ENCODE measurements at places on chromosomes 1 and 21.

GRCh38 chr21:42862774-42863503 lies 16.4 kb downstream of the WDR4 start:
- DNase-seq = no peak

DNA sequence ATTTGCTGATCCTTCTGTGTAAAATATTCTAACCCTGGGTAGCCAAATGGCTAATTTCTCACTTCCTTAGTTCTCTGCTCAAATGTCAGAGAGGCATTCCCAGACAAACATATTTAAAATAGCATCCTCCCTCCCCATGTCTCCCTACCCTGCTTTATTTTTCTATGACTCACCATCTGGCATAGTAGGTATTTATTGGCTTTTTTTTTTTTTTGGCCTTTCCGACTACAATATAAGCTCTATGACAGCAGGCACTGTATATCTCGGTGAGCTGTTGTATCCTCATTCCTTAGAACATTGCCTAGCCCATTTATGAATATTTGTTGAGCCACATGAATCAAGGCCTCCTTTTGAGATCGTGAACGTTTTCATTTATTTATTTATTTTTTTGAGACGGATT lies 1.5 kb upstream of the NEK7 start:
- no peak for DNase-seq

GRCh38 chr21:32333953-32334673 lies 35.5 kb downstream of the MRAP start:
- DNase-seq = no peak

- DNase-seq = no peak
These were observed 1600.0 kb downstream of the BRINP3 start for GRCh38 chr1:188877668-188878067.

GRCh38 chr1:39876144-39876543 lies 7.2 kb downstream of the TRIT1 start:
- peak; percentile 56 for DNase-seq

- DNase-seq = no peak
These were observed 9.7 kb upstream of the PKNOX1 start for GRCh38 chr21:42964546-42965210.

DNA sequence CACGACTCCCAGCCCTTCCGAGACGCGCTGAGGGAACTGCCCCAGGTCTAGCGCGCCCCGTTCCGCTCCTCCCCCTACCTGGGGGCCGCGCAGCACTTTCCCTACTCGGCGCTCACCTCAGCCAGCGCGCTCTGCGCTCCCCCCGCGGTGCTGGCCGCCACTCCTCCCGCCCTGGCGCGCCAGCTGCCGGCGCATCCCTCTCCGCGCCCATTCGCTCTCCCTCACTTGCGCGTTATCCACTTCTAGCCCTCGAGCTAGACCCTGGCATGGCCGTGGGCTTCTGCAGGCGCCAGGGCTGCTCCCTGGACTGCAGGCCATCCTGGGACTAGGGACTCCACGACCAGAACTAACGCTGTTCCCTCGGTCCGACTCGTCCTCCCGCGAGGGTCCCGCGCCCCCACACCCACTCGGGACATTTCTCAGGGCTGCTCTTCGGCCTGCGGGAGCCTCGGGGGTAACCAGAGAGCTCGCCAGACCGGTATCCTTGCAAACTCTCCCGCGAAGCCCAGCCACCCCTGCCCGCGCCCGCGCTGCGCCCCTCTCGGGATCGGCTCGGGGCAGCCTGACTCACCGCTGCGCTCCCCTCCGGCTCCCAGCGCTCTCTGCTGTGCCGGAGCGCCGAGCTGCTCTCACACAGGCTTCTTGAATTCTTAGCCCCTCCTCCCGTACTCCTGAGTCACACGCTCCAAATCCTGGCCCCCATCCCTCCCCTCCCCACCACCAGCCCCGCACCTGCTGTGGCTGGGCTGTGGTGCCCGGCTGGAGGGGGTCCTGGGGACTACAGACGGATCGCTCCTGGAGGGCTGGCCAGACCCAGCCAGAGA lies at the start of gene NGF:
Gene NGF (minus strand): TSS at position 617 of the 824 bp plus-strand sequence. CDS start 51,454 bp downstream, outside the sequence.
- no peak for DNase-seq

- DNase-seq = no peak
These were observed 22.1 kb upstream of the FAM20B start for GRCh38 chr1:179003512-179004066.

DNA sequence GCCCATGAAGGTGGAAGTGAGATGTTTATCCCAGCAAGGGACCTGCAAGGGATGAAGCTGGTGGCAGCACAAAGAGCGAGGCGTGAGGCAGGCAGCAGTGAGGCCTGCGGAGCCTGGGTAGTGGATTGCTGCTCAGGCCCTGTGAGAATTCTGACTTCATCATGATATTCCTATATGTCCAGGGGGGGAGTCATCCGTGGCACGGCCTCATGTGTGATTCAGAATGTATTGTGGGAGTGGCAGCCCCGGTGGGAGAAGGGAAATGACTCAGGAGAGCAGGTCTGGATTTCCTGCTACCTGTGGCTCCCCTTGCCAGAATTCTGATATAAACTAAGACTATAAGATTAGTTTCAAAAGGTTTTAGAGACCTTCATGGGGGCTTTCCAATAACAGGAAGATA lies 240.9 kb downstream of the CAMTA1 start:
- no peak for DNase-seq

DNA sequence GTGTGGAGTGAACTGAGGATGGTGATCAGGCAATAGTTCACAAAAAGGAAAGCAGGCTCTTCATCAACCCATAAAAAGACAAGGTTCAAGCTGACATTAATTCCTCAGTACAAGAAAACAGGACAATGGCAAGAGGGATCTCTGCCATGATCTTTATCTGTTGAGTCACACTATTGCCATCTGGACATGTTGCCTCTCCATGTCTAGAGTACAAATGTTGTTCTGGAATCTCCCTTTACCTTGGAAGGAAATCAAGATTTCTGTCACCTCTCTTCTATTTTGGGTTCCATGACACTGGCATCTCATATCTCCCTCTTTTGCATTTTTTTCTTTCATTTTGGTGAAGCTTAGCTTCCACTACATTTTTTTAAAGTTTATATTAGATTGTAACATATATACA lies 329.1 kb downstream of the USP25 start:
- no peak for DNase-seq

- no peak for DNase-seq
These were observed 69.9 kb downstream of the TOMM20 start for GRCh38 chr1:235058695-235059094.

- DNase-seq = no peak
These were observed 121.4 kb downstream of the TGFBR3 start for GRCh38 chr1:91764471-91765115.
